ENCODE measurements at places on chromosomes 7 and 10. TPM values are rescaled to one million over a fixed set of nuclear protein-coding genes. Genes with fewer than 3 reads are reported as not detected.
A peak's percentile ranks its signal among the peaks of the same experiment; 100 is the strongest.

- peak; percentile 59 for DNase-seq
Measured at GRCh38 chr7:8035647-8036518, 67.3 kb downstream of the GLCCI1 start.

- no peak for DNase-seq
Measured at GRCh38 chr7:80896906-80897598, 21.8 kb downstream of the SEMA3C start.

- DNase-seq = peak; percentile 36
Measured at GRCh38 chr10:22110761-22111160, 107.1 kb downstream of the EBLN1 start.

GRCh38 chr7:8114175-8114574 lies 145.6 kb downstream of the GLCCI1 start:
- DNase-seq = no peak

- DNase-seq = peak; percentile 93
Measured at GRCh38 chr10:70437721-70438120, 3.8 kb downstream of the NODAL start.

DNA sequence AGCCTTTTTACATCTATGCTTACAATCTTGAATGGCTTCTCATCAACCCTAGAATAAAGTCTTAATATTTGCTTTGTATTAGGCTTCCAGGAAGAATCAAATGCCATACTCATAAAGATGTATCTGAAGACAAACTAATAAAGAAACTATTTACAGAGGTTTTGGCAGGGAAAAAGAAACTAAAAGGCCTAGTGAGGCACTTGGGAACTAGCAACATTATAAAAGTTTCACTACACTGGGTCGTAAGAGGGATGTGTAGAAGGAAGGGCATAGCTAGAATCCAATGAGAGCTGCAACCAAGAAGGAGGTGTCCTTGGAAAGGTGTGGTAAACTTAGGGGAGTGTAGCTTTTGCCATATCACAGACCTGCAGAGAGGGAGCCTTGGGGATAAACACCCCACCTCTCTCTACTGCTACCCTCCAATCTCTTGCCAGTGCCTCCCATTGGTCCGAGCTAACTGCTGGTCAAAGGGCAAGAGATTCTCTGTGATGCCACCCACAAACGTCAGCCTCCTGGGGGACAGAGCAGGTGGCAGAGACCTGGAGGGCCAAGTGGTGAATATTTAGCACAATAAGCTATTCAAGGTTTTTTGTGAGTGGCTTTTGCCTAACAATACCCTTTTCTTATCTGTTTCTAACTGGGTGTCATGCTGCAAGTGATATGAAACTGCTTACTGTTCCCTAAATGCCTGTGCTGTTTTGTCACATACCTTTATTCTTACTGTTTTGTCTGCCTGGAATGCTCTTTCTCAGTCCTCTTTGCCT lies 60.7 kb downstream of the CPED1 start:
- peak; percentile 65 for DNase-seq

GRCh38 chr10:22564060-22564459 lies 150.3 kb downstream of the PIP4K2A start:
- DNase-seq = no peak

GRCh38 chr7:26690135-26690805 lies 174.1 kb downstream of the SKAP2 start:
- DNase-seq = no peak

DNA sequence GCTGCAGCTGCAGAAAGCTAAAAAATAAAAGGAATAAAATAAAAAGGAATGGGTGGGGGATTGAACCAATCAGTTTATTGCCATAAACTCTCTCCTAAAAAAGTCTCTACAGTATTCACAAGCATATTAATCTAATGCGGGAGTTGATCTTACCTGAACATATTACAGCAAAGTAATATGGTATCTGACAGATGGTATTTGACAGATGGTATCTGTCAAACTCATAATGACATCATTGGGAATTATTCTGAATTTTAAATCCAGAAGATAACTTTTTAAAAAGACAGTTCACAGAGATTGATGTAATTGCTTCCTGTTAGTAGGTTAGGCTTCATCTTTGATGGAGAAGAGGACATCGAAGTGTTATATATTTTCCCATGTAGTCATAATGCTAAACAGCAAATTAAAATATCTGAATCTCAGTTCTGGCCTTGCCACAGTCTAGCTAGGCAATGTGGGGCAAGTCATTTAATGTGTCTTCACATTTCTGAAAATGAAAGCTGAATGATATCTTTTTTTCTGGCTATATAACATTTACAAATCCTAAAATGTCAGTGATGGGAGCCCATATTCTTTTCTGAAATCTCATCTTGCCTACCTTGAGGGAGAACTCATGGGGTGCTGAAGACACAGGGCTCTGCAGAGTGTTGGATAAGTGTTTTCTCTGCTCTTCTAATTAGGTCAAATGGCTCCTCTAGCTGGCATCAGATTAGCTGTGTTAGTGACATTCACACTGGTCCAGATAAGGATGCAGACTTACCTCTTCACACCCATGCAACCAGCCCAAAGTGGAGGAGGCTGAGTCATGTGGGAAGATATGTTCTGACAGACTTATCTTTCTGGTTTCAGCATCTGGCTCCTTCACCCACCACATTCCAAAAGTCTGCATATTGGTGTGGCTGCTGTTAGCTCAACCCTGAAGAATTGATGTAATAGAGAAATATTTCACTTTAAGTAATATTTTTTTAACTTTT lies 2.1 kb upstream of the LIPM start:
- DNase-seq = no peak

- DNase-seq = no peak
Measured at GRCh38 chr7:41652267-41652666, 50.6 kb downstream of the INHBA start.

GRCh38 chr7:25947669-25948516 lies 204.1 kb upstream of the NFE2L3 start:
- no peak for DNase-seq

DNA sequence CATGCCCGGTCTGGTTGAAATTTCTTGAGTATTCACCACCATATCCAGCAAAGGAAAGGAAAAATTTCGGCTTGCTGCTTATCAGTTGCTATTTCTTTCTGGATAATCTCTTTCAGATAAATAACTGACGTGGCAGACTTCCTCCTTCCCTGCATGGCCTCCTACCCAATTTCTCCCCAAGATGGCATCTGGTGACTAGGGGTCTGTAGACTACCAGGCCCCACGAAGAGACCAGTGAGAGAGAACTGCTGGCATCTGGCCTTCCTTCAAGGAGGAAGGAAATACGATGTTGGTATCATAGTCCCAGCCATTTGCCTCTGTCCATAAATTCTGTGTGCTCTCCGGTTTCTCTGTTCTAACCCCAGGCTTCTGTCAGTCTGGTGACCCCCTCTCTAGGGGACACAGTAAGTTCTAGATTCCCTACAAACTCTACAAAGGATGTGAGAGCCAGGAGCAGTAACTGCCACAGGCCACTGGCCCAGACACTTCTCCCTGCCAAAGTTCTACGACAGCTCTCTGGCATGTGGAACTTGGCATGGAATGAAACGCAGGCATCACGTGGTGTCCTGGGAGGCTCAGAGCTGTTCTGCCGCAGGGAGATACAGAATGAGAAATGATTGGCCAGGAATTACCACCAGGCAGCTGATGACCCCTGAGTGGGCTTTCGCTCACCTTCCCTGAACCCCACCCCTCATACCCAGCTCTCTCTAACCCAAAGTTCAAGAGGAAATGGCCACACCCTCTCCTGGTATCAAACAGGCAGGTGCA lies 30.0 kb upstream of the MSRB2 start:
- DNase-seq = no peak

DNA sequence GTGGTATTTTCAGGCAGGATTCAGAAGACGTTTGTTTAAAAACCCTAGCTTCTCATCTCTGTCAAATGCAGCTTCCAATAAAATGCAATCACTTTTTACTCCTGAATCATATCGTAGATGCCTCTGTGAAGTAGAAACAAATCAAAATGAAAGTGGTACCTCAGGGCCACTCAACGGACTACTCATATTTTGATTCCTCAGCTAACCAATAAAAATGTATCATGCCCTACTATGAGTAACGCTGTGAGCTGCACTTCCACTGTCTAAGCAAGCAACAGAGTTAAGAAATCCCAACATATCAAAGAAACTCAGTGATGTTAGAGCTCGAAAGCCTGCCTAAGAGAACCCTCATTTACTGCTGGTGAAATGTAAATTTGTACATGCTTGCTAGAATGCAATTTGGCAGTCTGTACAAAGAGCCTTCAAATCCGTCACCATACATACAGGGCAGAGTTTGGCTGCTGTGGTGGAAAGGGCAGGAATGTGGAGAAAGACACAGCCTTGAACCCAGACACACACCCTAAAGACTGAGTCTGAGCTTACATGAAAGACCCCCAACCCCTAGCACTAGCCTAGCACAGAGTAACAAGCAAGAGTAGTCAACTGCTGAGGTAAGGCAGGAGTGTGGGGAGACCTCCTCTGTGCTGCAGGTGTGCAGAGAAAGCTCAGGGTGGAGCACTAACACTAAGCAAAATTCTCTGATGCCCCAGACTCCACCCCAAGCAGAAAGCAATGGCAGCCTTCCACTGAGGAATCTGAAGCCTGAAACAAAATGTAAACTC lies 151.5 kb downstream of the ANK3 start:
- peak; percentile 71 for DNase-seq

- no peak for DNase-seq
Measured at GRCh38 chr10:110376021-110376766, 71.5 kb upstream of the SMNDC1 start.

DNA sequence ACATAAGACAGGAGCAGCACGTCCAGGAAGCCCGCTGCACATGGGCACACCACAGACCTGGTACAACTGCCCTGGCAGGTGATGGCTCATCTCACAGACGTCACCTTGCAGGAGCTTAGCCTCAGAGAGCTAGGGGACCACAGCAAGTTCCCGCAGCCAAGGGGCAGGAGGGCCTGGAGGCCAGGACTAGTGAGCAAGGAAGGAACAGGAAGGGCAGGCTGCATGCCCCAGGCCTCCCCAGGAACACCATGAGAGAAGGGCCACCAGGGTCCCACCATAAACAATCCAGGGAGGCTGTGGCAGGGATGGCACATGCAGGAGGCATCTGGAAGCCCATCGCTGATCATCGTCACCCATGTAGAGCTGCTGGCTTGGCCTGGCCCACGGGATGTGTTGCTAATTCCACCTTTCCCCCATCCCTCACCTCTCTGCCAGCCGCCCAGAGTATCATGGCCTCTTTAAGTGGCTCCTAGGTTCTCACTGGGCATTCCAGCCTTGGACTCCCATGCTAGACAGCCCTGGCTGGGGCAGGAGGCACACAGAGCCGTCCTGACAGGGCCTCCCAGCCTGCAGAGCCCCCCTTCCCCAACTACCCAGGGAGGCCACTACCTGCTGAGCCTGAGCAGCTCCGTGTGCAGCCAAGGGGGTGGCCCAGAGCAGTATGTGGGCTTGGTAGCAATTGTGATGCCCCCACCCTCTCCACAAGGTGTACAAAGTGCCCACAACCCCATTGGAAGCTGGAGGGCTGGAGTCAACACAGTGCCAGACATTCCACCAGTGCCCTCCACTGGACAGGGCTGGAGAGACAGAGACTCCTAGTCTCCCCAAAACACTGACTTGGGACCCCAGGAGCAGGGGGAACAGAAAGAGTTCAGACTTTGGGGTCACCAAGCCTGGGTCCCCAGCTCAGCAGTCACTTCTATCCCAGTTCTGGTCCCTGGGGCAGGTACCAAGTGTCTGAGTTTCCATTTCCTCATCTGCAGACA lies 35.5 kb downstream of the GRID1 start:
- DNase-seq = no peak

DNA sequence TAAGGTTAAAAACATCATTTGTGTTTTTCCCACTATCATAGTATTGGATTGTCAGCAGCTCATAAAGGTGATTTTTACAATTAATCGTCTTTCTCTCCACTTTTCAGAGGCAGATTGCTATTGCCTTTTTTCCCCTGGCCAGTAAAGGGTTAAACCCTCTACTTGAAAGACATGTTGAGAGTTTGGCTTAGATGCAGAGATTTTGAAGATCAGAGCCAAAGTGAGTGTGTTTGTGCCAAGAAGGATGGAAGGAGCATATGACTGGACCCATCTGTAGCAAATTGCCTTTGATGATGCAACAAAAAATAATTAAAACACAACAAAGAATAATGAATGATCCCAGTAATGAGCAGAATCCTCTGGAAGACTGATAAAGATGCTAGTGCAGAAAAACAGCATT lies 373.1 kb downstream of the MALRD1 start:
- DNase-seq = no peak

DNA sequence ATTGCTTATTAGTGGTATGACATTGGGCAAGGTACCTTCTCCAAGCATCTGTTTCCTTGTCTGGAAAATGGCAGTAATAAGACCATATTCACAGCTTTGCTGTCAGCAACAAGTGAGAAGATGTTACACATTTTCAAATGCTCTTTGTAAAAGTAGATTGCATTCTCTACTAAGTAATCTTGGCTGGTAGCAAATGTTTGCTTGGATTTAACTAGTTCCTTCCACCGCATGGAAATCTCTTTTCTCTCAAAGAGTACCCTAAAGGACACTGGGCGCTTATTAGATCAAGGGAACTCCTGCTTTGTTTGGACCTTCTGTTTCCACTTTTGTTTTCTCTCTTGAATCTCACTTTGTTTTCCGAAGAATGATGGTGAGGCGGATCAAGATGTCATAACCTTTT lies 185.2 kb upstream of the BMPER start:
- DNase-seq = peak; percentile 17

GRCh38 chr7:8208816-8209215 lies 53.2 kb downstream of the ICA1 start:
- DNase-seq = no peak

- DNase-seq = no peak
Measured at GRCh38 chr10:26854524-26854923, 6.2 kb downstream of the ABI1 start.

GRCh38 chr10:133370030-133370786 lies 2.9 kb downstream of the ECHS1 start:
- no peak for DNase-seq

- peak; percentile 97 for DNase-seq
Measured at GRCh38 chr7:7099584-7100014, 82.7 kb upstream of the C1GALT1 start.

GRCh38 chr10:130202984-130203621 lies 66.9 kb downstream of the GLRX3 start:
- no peak for DNase-seq

GRCh38 chr10:104445359-104445758 lies 91.7 kb downstream of the CFAP58 start:
- no peak for DNase-seq

- DNase-seq = no peak
Measured at GRCh38 chr10:49776851-49777250, 14.7 kb upstream of the OGDHL start.

GRCh38 chr10:26739071-26739631 lies 41.6 kb downstream of the PDSS1 start:
- no peak for DNase-seq

The TMEM213 gene
- not detected for total RNA-seq

The KIAA1549 gene
- 18.7 TPM for total RNA-seq

The CNTNAP2 gene
- total RNA-seq = 228 TPM

The BEND7 gene
- 5.3 TPM for total RNA-seq

The PRF1 gene
- not detected for total RNA-seq

The BLNK gene
- not detected for total RNA-seq

The ZNF789 gene
- total RNA-seq = 7.5 TPM

The ADCY1 gene
- total RNA-seq = 8.8 TPM

The PIK3CG gene
- total RNA-seq = 0.11 TPM

The MTURN gene
- 13.0 TPM for total RNA-seq

The GDF2 gene
- not detected for total RNA-seq

Measured in endodermal cell (in vitro differentiated cells).